OCI-LY7 (cell line): ENCODE measurements at places on chromosomes 7 and 10. TPM values are rescaled to one million over a fixed set of nuclear protein-coding genes. Genes with fewer than 3 reads are reported as not detected.

The STEAP1B gene
- 1.1 and 2.1 TPM in 2 replicates for total RNA-seq

- no peak for DNase-seq
These were observed 237.9 kb downstream of the TMEM26 start for GRCh38 chr10:61215246-61215645.

DNA sequence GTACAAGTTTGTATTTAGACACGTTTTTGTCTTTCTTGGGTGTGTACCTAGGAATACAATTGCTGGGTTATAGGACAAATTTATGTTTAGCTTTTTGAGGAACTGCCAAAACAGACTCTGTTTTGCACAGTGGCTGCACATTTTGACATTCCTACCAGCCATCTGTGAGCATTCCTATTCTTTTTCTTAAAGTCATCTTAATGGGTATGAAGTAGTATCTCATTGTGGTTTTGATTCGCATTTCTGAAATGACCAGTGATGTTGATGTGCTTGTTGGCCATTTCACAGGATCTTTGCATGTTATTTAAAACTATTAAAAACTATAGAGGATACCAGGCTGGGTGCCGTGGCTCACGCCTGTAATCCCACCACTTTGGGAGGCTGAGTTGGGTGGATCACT lies 32.6 kb upstream of the IL15RA start:
- no peak for DNase-seq

DNA sequence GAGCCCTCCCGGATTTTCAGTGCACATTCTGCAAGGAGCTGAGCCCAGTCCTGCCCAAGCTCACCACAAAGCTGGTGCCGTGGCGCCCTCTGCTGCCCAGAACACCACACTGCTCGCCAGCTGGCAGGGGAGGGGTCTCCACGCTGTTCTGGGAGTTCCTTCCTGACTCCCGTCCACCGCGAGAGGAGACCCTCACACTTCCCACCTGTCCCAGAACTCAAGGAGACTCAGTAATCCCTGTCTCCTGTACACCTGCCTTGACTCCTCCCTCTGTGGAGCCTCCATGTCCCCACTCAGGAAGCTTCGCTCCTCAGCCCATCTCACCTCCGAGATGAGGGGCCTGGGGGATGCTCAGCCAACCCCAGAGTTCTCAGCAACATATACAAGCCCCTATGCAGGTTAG lies 11.3 kb downstream of the C10orf105 start:
- peak; percentile 73 for DNase-seq

- DNase-seq = no peak
These were observed 219.2 kb upstream of the C7orf33 start for GRCh38 chr7:148371280-148371937.
